Sigmoid colon (tissue), 7 donors: ENCODE measurements at places on chromosomes 5 and 9.
A peak's percentile ranks its signal among the peaks of the same experiment; 100 is the strongest.

GRCh38 chr5:95530416-95530815, 24.4 kb downstream of the SKIC3 start:
- H3K27ac ChIP-seq = no peak overlapping the region
- H3K4me3 ChIP-seq = no peak overlapping the region
- H3K27me3 ChIP-seq = no peaks in the 10 kb centered on the region
- H3K36me3 ChIP-seq = peaks cover 5% of the 10 kb centered on the region
- no peak for DNase-seq

DNA sequence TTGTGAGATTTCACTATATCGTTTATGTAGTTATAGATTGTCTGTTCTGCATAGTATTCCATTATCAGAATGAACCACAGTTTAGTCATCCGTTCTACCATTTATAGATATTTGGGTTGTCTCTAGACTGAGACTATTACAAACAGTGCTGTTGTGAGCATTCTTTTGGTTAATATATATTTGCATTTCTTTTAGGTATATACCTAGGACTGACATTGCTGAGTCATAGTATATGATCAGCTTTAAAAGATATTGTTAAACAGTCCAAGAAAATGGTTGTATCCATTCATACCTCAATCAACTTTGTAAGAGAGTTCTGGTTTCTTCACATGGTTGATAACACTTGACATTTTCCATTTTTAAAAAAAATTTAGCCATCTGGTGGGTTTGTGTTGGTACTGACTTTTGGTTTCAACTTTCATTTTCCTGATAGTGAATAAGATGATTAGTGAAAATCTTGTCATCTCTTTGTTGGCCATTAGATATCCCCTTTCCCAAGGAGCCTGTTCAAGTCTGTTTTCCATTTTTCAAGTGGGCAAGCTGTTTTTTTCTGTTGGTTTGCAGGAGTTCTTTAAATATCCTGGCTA, 22.9 kb upstream of the ADAM19 start:
- no peak overlapping the region for H3K4me3 ChIP-seq
- no peaks in the 10 kb centered on the region for H3K4me1 ChIP-seq
- no peaks in the 10 kb centered on the region for H3K27me3 ChIP-seq
- H3K36me3 ChIP-seq = no peaks in the 10 kb centered on the region

GRCh38 chr5:171654881-171655280, 130.7 kb upstream of the SMIM23 start:
- no peaks in the 10 kb centered on the region for H3K36me3 ChIP-seq
- DNase-seq = no peak
- no peaks in the 10 kb centered on the region for H3K27me3 ChIP-seq
- no peaks in the 10 kb centered on the region for H3K4me1 ChIP-seq
- H3K4me3 ChIP-seq = no peak overlapping the region

DNA sequence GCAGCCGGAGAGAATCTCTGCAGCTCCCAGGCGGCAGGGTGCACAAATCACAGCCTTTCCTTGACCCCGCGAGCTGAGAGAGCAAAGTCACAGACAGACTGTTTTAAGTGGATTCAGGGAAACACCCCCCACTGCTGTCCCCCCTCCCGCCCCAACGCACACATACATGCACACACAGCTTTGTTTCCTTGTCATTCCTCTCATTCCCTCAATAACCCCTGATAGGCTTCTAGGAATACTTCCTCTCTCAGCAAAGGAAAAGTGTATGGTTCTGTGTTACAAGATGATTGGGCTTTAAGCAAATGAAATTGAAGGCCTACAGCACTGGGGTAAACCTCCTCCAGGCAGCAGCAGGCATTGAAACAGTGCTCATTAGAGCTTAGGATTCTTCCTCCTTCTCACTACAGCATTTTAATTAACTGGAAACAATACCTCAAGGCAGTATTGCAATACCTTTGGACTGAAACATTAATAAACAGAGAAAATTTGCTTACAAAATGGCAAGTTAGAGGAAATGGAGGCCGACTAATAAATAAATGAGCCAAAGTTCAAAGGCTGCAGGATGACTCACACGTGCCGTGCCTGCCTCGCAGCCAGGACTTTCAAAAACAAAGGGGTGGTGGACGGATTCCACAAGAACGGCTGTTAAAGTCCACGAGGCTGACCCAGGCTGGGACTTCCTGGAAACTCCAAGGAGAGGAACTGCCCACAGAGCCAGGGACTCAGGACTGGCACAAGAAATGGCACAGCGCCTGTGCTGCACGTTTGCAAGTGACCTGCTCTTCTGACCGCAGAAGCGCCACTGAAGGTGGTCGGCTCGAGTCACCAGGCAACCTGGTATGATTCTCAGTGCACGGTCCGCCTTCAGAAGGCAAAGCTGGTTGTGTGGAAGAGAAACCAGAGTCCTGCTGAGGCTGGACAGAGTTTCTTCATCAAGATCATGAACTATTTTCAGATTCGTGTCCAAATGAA, 236.2 kb downstream of the SYK start:
- H3K4me1 ChIP-seq = peaks cover 20% of the 10 kb centered on the region
- H3K27ac ChIP-seq = peak overlapping the region; percentile 67
- DNase-seq = peak; percentile 89
- H3K36me3 ChIP-seq = no peaks in the 10 kb centered on the region
- no peaks in the 10 kb centered on the region for H3K27me3 ChIP-seq
- H3K4me3 ChIP-seq = no peak overlapping the region

DNA sequence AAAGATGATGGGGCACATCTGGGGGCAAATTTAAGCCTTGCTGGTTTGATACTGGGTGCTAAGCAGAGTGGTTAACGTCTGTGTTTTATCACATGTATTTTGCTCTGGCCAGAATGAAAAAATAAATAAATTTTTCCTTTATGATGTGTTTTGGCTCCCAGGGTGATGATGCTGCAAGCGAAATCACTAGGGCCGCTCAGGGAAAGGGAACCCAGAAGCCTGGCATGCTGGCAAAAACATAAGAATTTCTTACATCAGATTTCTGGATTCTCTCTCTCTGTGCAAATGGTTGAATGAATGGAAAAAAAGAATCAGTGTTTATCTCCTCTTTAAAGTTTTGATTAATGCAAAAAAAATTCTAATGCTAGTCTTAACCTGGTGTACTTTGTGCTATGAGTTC, 1975.2 kb upstream of the C9orf72 start:
- no peak overlapping the region for H3K4me3 ChIP-seq
- no peak overlapping the region for H3K27ac ChIP-seq
- no peak for DNase-seq
- H3K27me3 ChIP-seq = no peaks in the 10 kb centered on the region

GRCh38 chr5:100322483-100322882, 212.7 kb upstream of the FAM174A start:
- DNase-seq = no peak
- H3K4me3 ChIP-seq = no peak overlapping the region
- H3K4me1 ChIP-seq = no peaks in the 10 kb centered on the region
- H3K36me3 ChIP-seq = no peaks in the 10 kb centered on the region

GRCh38 chr5:94699562-94699961, 81.1 kb downstream of the SLF1 start:
- no peaks in the 10 kb centered on the region for H3K4me1 ChIP-seq
- H3K27me3 ChIP-seq = no peaks in the 10 kb centered on the region
- no peak overlapping the region for H3K4me3 ChIP-seq
- H3K27ac ChIP-seq = no peak overlapping the region
- DNase-seq = no peak

DNA sequence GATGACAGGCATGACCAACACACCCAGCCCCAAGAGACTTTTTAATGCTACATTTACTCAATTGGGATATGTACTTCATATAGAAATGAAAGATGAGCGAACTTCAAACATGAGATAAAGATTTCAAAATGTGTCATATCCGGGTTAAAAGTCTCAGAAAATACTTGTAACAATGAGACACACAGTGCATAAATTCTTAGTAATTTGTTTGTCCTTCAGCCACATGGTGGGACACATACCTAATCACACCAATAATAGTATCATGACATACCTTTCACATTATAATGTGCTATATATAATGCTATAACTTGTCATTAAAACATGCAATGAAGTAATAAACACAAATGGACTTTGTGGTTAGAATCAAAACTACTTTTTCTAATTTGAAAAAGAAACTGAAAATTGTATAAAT, 204.7 kb upstream of the RFX3 start:
- no peak overlapping the region for H3K27ac ChIP-seq
- no peak overlapping the region for H3K4me3 ChIP-seq
- H3K27me3 ChIP-seq = no peaks in the 10 kb centered on the region
- no peak for DNase-seq
- no peaks in the 10 kb centered on the region for H3K4me1 ChIP-seq

GRCh38 chr9:126952205-126952977, 37.8 kb downstream of the RALGPS1 start:
- no peaks in the 10 kb centered on the region for H3K27me3 ChIP-seq
- no peak for DNase-seq
- peak overlapping the region; percentile 3 for H3K27ac ChIP-seq
- H3K4me1 ChIP-seq = peaks cover 27% of the 10 kb centered on the region

GRCh38 chr5:50969151-50970031, 303.0 kb downstream of the PARP8 start:
- peaks cover 20% of the 10 kb centered on the region for H3K4me1 ChIP-seq
- H3K27me3 ChIP-seq = peaks cover 72% of the 10 kb centered on the region
- peak overlapping the region; percentile 41 for H3K4me3 ChIP-seq
- DNase-seq = peak; percentile 68

GRCh38 chr9:114900942-114901802, 29.2 kb downstream of the TNFSF8 start:
- H3K36me3 ChIP-seq = no peaks in the 10 kb centered on the region
- no peak for DNase-seq
- H3K27ac ChIP-seq = no peak overlapping the region
- H3K4me1 ChIP-seq = no peaks in the 10 kb centered on the region
- no peaks in the 10 kb centered on the region for H3K27me3 ChIP-seq

GRCh38 chr9:89412541-89412940, 85.4 kb downstream of the SEMA4D start:
- H3K4me3 ChIP-seq = no peak overlapping the region
- no peaks in the 10 kb centered on the region for H3K36me3 ChIP-seq
- no peak for DNase-seq
- no peak overlapping the region for H3K27ac ChIP-seq
- H3K4me1 ChIP-seq = no peaks in the 10 kb centered on the region

DNA sequence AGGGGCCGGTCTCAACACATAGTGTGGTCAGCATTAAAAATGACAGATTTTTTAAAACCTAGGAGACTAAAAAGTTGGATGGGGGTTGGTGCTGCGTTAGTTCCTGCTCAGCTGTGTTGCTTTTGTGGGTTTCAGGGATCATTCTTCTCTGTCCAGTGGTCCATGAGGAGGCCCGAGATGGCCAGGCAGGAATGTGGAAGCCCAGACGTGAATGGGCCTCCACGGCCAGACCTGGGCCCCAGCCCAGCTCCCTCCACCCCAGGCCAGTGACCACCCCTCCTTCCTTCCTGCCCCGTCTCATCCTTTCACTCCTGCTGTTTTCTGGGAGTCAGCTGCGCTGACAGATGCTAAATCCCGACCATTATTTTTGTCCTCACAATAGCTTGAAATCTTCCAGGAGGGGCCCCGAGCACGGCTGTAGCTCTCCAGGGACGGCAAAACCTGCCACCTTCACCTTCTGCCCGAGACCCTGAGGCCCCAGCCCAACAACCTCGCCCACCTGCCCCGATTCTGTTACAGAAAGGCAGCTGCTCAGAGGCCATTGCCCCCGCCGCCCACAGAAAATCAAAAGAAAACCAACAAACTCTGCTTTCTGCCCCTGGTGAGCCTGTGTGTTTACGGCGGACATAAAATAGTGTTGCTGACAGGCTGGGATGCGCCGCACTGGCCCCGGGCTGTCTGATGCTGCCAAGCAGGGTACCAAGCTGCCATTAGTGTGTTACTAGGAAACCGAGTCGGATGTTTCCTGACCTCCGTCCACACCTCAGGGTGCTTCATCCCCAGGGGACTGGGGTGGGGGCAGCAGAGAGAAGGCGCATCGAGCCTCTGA, 83.7 kb upstream of the SARDH start:
- no peak for DNase-seq
- H3K27me3 ChIP-seq = no peaks in the 10 kb centered on the region
- H3K4me3 ChIP-seq = no peak overlapping the region
- H3K36me3 ChIP-seq = no peaks in the 10 kb centered on the region

- H3K4me3 ChIP-seq = no peak overlapping the region
- peak overlapping the region; percentile 36 for H3K27ac ChIP-seq
- H3K4me1 ChIP-seq = no peaks in the 10 kb centered on the region
- peak; percentile 39 for DNase-seq
These were observed 2.3 kb downstream of the FAM221B start for GRCh38 chr9:35826071-35826701.

DNA sequence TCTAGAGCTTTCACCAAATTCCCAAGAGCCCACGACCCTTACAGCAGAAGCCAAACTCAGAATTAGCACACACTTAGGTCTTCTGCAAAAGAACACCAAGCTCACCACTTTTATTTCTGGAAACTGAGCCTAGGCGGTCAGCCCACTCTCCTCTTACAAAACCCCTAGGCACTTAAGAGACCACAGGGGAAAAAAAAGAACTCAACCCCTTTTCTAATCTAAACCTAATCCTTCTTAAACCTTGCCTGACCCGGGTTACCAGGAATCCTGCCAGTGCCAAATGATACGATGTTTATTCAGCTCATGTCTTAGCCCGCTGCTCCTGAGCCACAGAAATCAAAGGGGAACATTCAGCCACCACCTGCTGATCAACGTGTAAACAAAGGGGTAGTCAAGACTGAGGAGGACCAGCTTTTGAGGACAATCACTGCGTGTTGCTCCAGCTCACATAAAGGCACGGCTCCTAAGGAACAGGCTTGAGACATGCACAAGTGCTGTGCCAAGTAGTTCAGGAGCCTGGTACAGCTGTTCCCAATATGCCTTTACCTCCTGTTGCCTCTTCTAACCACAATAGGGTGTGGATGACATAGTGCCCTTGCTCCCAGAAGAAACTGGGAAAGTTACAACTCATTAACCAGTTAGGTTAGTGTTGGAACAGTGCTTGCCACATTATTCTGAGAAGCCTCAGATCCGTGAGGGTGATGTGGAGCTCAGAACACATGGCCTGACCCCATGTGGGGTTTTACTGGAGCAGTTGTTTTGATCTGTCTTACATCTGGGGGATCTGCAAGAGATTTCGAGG, 49.3 kb downstream of the ZFAND5 start:
- DNase-seq = peak; percentile 82
- no peak overlapping the region for H3K4me3 ChIP-seq
- H3K27me3 ChIP-seq = no peaks in the 10 kb centered on the region
- peak overlapping the region; percentile 85 for H3K27ac ChIP-seq
- H3K4me1 ChIP-seq = no peaks in the 10 kb centered on the region

- H3K4me1 ChIP-seq = no peaks in the 10 kb centered on the region
- DNase-seq = no peak
- no peak overlapping the region for H3K27ac ChIP-seq
- no peaks in the 10 kb centered on the region for H3K36me3 ChIP-seq
- no peaks in the 10 kb centered on the region for H3K27me3 ChIP-seq
These were observed 636.7 kb downstream of the NR2F1-AS1 start for GRCh38 chr5:92944337-92944736.

GRCh38 chr9:98118640-98119601, at the start of gene TRIM14:
Gene TRIM14 (minus strand): TSS chr9:98119222. CDS start chr9:98119188, 34 bp downstream.
- H3K4me3 ChIP-seq = peak within 1 kb of the TSS; percentile 75
- no peaks in the 10 kb centered on the region for H3K27me3 ChIP-seq
- peak within 1 kb of the TSS; percentile 55 for H3K27ac ChIP-seq
- no peaks in the 10 kb centered on the region for H3K36me3 ChIP-seq
- H3K4me1 ChIP-seq = peaks cover 15% of the 10 kb centered on the region
